ENCODE measurements at places on chromosomes 11 and 22. TPM values are rescaled to one million over a fixed set of nuclear protein-coding genes. Genes with fewer than 3 reads are reported as not detected.

Gene GLYAT
- total RNA-seq, result not detected

Gene RTN4RL2
- under 0.01 TPM for total RNA-seq

Gene ZNF214
- total RNA-seq, result 19.6 TPM

Gene OR8U1
- not detected for total RNA-seq

Gene DDI1
- total RNA-seq, result not detected

Gene CHADL
- total RNA-seq, result 1.5 TPM

Gene OMP
- 1.1 TPM for total RNA-seq

Gene CASP5
- under 0.01 TPM for total RNA-seq

Gene CHEK1
- total RNA-seq, result 32.0 TPM

Gene GGTLC2
- not detected for total RNA-seq

Gene SYT9
- not detected for total RNA-seq

Gene GAL3ST1
- total RNA-seq, result not detected

Gene SHANK3
- total RNA-seq, result 0.43 TPM

Gene GLYATL1
- total RNA-seq, result 0.17 TPM

Gene MPPED2
- total RNA-seq, result 2.5 TPM

Gene RAB38
- 1.1 TPM for total RNA-seq

Gene NPAT
- total RNA-seq, result 6.3 TPM

Gene LRRC56
- total RNA-seq, result 0.95 TPM

Gene ADAMTS15
- 29.6 TPM for total RNA-seq

Gene GTF2H1
- 39.4 TPM for total RNA-seq

Data from bronchial smooth muscle cell (primary cell).